RWPE2 (cell line): ENCODE measurements at places on chromosomes 1 and 21.

- DNase-seq, result no peak
These were observed 2.8 kb downstream of the ARID4B start for GRCh38 chr1:235325139-235325538.

DNA sequence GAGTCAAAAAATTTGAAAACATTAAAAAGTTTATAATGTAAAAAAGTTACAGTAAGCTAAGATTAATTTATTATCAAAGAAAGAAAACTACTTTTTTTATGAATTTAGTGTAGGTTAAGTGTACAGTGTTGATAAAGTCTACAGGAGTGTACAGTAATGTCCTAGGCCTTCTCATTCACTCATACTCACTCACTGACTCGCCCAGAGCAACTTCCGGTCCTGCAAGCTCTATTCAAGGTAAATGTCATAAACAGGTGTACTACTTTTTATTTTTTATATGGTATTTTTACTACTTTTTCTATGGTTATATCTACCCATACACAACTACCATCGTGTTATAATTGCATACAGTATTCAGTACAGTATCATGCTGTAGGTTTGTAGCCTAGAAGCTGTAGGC lies 49.6 kb downstream of the TBX19 start:
- DNase-seq, result no peak

DNA sequence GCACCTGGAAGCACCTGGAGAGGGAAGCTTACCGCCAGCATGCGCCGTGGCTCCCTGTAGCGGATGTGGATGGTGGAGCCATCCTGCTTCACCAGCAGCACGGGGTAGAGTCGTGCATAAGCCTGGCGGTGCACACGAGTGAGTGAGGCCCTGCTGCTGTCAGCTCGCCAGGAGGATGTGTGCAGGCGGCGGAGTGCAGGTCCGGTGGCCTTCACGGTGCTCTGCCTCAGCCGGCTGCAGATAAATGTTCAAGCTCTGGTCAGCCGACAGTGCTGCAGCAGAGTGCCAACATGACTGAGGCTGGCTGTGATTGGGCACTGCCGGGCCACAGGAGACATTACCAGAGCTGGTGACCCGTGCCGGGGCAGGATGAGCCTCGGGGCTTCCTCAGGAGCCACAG lies 1.5 kb downstream of the MRPL55 start:
- DNase-seq, result no peak

- DNase-seq, result no peak
These were observed 17.3 kb upstream of the TMEM183A start for GRCh38 chr1:202989879-202990278.

GRCh38 chr1:187045371-187045770 lies 216.6 kb downstream of the PLA2G4A start:
- DNase-seq, result no peak

DNA sequence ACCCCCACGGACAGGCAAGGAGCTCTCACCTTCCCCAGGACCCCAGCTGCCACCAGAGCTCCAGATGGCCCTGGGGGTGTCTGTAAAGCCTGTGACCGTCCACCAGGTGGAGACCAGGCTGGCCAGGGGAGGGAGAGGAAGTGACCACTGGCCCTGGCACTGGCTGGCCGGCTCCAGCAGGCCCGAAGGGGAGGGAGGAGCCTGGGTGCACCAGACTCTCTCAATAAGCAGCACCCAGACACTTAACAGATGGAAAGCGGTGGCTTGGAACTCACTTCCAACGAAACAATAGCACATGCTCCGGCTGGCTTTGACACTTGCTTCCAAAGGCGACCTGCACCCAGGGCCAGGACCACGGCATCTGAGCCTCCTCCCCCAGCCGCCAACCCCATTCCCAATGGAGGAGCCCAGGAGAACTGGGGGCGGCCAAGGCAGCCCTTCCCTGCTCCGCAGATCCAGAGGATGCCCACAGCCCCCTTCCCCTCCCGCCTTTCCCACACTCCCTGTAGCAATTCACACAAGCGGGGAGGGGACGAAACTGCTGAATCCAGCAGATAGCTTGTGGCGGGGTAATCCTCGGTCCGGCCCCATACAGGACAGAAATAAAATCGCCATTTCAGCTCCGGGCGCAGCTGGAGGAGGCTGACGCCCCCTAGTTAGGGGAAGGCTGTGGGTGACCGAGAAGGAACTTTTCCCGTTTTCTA lies 742 bp upstream of the PDE9A start:
- peak; percentile 57 for DNase-seq

DNA sequence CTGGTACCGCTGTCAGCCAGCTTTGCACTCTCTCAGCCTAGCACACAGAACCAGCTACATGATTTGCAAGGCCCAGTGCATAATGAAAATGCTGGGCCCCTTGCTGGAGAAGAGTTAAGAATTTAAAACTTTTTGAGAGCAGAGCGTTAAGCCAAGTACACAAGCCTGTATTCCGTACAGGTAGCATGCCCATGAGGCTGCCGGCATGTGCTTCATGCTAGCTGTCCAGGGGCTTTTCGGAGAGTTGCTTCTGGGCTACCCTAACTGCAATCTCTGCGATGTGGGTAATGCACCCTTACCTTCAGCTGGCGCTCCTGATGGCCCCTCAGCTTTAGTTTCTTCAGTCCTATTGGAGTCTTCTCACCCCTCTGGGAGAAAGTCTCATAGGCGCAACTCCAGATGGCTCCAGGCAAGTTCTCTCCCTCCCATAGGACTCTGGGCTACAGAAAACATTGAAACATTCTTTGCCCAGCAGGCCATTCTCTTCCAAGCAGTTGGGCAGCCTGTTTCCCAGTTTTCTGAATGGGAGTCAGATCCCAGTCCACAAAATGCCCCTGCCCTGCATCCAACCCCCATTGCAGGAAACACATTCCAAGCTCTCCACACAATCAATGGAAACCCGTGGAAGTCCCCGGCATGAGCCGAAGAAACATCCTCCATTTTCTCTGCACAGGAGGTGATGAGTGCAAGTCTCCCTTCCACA lies 5.7 kb upstream of the AKT3 start:
- DNase-seq, result no peak

DNA sequence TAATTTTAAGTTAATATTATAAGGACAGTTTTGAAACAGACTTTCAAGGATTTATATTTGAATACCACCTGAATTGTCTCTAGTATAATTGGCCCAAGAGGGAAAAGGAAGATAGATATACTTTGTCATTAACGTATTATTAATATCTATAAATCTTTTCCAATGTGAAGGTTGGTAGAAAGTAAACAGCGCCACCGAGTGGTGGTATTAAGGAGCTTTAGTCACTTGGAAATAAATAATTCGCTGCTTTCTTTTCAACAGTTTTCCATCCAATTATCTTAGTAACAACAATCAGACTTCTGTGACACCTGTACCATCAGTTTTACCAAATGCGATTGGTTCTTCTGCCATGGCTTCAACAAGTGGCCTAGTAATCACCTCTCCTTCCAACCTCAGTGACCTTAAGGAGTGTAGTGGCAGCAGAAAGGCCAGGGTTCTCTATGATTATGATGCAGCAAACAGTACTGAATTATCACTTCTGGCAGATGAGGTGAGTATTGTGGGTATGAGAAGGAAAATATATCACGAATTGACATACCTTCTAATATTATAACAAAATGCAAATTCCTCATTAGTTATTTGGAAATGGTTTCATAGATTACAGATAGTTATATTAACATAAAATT lies 37.7 kb downstream of the SH3GLB1 start:
- DNase-seq, result no peak

- DNase-seq, result no peak
These were observed 33.2 kb downstream of the SSBP3 start for GRCh38 chr1:54372978-54373377.

DNA sequence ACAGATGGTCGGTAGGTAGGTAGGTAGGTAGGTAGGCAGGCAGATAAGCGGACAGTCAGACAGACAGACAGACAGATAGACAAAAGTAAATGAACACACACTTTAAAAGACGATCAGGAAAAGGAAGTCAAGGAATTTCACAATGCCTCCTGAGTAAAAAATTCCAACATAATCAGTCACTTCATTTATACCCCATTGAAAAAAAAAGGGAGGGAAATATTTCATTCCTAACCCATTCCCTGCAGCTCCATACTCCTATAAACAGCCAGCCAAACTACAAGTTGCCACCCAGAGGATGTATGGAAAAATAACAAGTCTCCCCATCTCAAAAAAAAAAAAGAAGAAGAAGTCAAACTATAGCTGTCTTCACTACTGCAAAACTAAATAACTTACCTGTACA lies 43.4 kb downstream of the ZZZ3 start:
- no peak for DNase-seq

GRCh38 chr1:201783572-201783971 lies 45.4 kb upstream of the IPO9 start:
- no peak for DNase-seq

GRCh38 chr1:215475796-215476481 lies 91.2 kb upstream of the KCTD3 start:
- DNase-seq, result no peak

DNA sequence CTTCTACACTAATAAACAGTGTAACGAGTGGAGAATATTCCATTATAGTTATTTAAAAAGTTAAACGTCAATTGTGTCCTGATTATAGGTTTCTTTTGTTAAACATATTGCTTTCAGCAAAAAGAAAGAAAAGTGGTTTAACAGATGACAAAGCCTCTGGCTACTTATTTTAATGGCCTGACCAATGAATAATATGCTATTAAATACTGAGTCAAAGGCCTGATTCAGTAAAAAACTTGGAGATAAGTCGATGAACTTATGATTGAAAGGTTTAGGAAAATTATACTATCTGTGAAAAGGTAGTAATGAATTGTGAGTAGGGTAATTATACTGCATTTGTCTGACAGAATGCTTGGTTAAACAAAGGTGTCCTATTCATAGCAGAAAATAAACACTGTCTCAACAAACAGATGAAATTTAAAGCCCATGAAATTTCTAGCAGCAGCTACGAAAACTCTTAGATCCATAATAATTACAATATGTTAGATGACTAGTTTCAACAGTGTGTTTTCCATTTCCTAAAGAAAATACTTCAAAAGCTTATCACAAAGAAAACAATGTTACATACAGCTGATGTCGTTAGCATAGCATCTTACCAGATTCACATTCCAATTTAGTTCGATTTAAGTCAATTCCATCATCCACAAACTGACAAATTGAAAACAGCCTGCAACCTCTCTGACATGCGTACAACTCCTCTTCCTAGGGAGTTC lies 6.2 kb downstream of the TMEM59 start:
- no peak for DNase-seq

- DNase-seq, result no peak
These were observed 1.8 kb downstream of the MRPS21 start for GRCh38 chr1:150295476-150295875.

DNA sequence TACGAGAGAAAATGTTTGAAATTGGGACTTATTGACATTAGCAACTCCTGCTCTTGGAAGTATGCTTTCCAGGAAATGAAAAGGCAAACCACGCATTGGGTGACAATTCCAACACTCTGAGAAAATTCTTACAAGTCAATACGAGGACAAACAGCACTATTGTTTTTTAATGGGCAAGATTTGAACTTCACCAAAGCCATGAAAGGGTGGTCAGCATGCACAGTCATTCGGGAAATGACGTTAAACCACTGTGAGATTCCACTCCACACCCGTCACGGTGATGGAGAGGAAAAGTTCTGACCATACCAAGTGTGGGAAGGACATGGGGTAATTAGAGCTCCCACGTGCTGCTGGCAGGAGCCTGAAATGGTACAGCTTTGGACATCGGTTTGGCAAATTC lies 12.2 kb upstream of the PRXL2B start:
- DNase-seq, result no peak

- DNase-seq, result peak; percentile 82
These were observed 106.6 kb upstream of the HNRNPU start for GRCh38 chr1:244970744-244971551.

DNA sequence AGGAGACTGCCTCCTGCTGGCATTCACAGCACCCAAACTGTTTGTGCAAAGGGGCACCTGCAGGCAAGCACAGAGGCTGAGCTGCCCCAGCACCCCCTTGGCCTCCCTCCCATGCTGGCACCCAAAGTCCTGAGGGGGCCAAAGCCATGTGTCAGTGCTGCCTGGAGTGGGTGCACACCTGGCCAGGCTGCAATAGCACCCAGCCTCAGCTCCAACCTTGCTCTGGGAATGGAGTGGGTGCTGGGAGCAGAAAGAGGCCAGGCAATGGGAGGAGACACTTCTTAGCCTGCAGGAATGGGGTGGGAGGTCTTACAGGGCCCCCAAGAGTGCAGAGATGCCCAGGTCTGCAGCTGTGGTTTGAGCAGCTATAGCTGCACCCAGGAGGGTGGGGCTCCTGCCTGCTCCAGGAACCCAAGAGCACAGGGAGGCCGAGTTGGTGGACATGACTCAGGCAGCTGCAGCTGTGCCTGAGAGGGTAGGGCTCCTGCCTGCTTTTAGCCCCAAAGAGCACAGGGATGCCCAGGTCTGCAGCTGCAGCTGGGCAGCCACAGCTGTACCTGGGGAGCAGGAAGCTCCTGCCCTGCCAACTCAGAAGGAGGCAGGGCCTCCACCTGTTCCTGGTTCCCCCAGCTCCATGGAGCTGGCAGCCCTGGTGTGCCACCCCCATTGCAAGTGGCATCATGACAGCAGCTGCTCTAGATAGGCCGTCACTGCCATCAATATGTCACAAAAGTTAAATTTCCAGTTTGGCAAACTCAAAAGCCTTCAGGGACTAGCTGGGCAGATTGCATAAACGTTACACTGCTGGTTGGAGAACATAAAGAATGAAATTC lies 5.3 kb upstream of the CHD1L start:
- DNase-seq, result no peak

- no peak for DNase-seq
These were observed 790 bp upstream of the MATN1 start for GRCh38 chr1:30724175-30724574.

DNA sequence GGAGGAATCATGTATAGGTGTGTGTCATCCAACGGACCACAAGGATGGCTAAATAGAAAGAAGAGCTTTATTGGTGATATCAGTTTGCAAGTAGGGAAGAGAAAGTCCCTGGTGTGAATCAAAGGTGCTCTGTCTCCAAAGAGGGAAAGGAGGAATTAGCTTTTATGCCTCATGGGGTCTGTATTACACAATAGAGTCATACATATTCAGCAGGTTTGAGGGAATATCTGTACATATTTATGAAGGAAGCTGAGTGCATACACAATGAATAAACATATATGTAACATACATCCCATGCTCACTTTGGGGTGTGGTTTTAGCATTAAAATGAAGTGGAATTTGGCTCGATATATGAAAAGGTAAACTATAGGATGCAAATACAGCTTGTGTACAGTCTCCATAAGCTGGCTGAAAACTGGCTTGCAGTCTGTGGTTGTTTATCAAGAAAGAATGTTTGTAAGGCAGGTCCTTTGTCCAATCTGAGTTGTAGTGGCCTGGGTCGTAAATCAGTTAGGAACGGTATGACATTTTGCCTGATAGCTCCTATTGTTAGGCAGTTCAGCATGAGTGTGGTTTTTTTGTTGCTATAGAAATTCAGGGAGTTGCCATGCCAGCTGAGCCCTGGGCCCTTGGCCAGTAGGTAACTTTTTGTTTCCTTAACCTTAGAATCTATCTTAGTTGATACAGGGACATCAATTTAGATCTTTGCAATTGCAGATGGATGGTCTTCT lies 198.0 kb upstream of the ZP4 start:
- no peak for DNase-seq

- DNase-seq, result no peak
These were observed 267.6 kb downstream of the PLPP3 start for GRCh38 chr1:56311766-56312165.

GRCh38 chr1:4267381-4268261 lies 367.5 kb upstream of the C1orf174 start:
- DNase-seq, result no peak
